ENCODE measurements at places on chromosomes 1 and 21. TPM values are rescaled to one million over a fixed set of nuclear protein-coding genes. Genes with fewer than 3 reads are reported as not detected.

Gene NUCKS1
- 59.8 TPM for total RNA-seq

Gene LCE3E
- total RNA-seq: 0.48 TPM

Gene MATN1
- total RNA-seq: not detected

Gene HORMAD1
- total RNA-seq: 1.2 TPM

Gene ZNF593OS
- total RNA-seq: not detected

Gene CAMK1G
- total RNA-seq: not detected

Gene LIPI
- total RNA-seq: not detected

Gene HEYL
- total RNA-seq: not detected

Gene CRP
- not detected for total RNA-seq

Gene BRDT
- not detected for total RNA-seq

Gene SLC16A4
- 36.9 TPM for total RNA-seq

Gene TDRD5
- under 0.01 TPM for total RNA-seq

Gene VWA5B1
- total RNA-seq: not detected

Gene PODN
- total RNA-seq: 0.48 TPM

Gene RAB3B
- 9.2 TPM for total RNA-seq

Gene INTS7
- 22.6 TPM for total RNA-seq

Gene ANKRD65
- 15.1 TPM for total RNA-seq

Gene TTC22
- total RNA-seq: 16.8 TPM
